ENCODE measurements at places on chromosomes 5 and 9. TPM values are rescaled to one million over a fixed set of nuclear protein-coding genes. Genes with fewer than 3 reads are reported as not detected.

DNA sequence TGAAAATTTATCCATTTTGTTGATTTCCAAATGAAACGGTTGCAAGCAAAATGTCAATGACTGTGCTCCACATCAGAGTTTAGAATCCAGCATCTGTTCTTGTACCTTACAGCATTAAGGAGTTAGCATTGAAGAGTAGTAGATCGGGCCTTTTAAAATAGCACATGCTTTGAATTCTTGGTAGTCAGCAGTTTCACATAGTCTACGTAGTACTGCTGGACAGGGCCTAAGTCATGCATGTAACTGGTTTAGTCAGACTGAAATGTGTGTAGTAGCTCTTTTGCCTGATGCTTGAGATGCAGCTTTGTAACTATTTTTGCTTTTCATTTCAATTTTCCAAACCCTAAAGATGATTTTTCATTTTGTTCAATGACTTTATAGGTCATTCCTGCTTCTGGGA is 19.8 kb downstream of the LECT2 start:
- no peaks in the 10 kb centered on the region for H3K4me1 ChIP-seq
- no peak overlapping the region for H3K27ac ChIP-seq
- no peak for DNase-seq

DNA sequence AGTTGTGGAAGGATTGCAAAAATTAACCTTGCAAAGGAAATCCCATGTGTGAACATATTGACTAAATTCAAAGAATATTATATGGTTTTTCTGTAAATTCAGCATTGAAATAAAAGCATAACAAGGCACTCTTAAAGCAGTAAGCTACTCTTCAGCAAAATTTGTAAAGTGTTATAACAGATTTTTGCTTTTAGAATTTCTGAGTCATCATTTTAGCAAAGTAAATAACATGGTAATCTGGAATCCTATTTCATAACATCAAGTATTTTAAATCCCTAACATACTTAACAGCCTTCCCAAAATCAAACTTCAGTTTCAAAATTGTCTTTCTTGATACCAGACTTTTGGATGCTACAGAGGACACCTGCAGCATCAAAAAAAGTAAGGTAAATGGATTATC is 436.0 kb upstream of the CDH9 start:
- DNase-seq, result no peak
- H3K4me3 ChIP-seq, result peak overlapping the region; percentile 97
- H3K27me3 ChIP-seq, result peaks cover 14% of the 10 kb centered on the region
- peaks cover 12% of the 10 kb centered on the region for H3K4me1 ChIP-seq
- peaks cover 34% of the 10 kb centered on the region for H3K36me3 ChIP-seq

ARSI gene
- total RNA-seq, result not detected

TMEM141 gene
- total RNA-seq, result 46.1 TPM

DNA sequence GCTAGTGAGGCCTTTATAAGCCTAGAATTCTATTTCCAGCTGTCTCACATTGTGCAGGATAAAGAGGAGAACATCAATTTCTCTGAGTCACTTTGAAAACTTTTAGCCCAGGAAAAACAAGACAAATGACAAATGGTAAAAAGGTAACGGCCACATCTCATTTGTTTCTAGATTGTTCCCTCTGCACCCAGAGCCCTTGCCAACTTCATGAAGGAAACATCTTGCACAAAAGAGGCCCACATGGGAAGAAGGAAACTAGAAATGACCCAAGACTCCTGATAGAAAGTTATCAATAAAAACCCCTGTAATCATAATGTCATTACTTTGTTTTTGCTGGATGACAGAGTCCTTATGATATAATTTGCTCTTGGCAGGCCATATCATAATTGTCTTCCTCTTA is 5.3 kb downstream of the DPYSL3 start:
- no peak for DNase-seq
- H3K36me3 ChIP-seq, result no peaks in the 10 kb centered on the region
- H3K27me3 ChIP-seq, result peaks cover 3% of the 10 kb centered on the region
- no peak overlapping the region for H3K4me3 ChIP-seq

DNA sequence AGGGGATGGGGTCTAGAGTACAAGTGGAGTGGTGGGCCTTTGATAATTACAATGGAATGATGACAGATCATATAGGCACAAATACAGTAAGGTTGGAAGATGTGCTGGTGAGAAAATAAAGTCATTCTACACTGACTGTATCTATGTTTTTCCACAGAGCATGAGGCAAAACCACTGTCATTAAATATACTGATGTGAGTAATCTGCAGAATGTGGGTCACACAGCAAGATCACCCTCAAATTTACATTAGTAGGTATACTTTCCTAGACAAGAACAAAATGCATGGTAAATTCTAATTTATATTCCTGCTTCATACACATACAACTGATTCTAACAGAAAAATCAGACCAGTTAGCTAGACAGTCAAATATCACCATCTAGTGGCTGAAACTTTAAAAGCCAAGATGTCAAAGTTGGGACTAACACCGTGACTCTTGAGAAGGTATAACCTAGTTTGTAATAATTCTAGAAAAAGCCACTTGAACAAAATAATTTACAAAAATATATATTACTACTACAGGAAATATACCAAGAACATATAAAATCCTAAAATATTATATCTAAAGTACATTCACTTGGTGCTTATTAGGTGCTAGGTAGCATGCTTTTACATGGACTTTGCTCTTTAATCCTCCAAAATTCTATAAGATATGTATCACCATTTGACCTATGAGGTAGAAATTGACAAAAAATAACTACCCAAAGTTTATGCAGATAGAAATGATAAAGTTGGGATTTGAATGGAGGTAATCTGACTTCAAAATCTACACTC is 19.5 kb downstream of the TTC33 start:
- H3K27me3 ChIP-seq, result no peaks in the 10 kb centered on the region
- peaks cover 9% of the 10 kb centered on the region for H3K36me3 ChIP-seq
- no peak overlapping the region for H3K4me3 ChIP-seq
- no peak overlapping the region for H3K27ac ChIP-seq
- DNase-seq, result no peak

GRCh38 chr5:181187500-181188213 is 17.3 kb downstream of the TRIM7 start:
- H3K4me3 ChIP-seq, result peak overlapping the region; percentile 96
- peaks cover 8% of the 10 kb centered on the region for H3K4me1 ChIP-seq
- peak; percentile 81 for DNase-seq

RAPGEF6 gene
- total RNA-seq, result 278 TPM

GRCh38 chr5:149804478-149805450 is 74.7 kb downstream of the PPARGC1B start:
- peaks cover 50% of the 10 kb centered on the region for H3K4me1 ChIP-seq
- H3K27me3 ChIP-seq, result peaks cover 18% of the 10 kb centered on the region
- no peak for DNase-seq
- peak overlapping the region; percentile 43 for H3K4me3 ChIP-seq
- peak overlapping the region; percentile 89 for H3K27ac ChIP-seq

DNA sequence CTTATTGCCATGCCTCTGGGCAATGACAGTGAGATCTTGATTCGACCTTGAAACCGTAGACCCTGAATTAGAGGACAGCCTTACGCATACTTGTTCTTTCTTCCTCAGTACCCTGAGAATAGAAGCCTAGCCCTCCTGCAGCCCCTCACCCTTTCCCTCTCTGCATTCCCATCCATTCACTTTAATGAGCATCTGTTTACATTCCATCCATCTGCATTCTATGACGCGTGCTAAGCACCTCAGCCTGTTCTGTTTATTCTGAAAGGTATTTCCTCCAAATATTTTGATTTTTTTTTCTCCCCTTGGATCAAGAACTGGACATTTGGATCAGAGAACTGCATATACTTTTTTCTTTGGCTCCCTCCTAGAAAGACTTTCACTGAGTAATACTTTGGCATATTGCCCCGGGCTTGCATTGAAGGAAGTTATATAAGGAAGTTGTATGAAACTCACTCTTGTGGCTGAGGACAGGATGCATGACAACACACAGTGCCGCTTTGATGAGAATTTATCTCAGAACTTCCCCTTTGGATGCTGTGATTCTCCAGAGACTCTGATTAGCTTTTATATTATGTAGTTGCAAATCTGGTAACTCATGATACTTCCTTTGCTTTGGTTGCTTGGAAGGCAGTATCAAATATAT is 15.7 kb downstream of the TMEM8B start:
- H3K4me1 ChIP-seq, result peaks cover 17% of the 10 kb centered on the region
- H3K4me3 ChIP-seq, result no peak overlapping the region
- peaks cover 9% of the 10 kb centered on the region for H3K36me3 ChIP-seq
- DNase-seq, result no peak
- H3K27me3 ChIP-seq, result peaks cover 8% of the 10 kb centered on the region

DNA sequence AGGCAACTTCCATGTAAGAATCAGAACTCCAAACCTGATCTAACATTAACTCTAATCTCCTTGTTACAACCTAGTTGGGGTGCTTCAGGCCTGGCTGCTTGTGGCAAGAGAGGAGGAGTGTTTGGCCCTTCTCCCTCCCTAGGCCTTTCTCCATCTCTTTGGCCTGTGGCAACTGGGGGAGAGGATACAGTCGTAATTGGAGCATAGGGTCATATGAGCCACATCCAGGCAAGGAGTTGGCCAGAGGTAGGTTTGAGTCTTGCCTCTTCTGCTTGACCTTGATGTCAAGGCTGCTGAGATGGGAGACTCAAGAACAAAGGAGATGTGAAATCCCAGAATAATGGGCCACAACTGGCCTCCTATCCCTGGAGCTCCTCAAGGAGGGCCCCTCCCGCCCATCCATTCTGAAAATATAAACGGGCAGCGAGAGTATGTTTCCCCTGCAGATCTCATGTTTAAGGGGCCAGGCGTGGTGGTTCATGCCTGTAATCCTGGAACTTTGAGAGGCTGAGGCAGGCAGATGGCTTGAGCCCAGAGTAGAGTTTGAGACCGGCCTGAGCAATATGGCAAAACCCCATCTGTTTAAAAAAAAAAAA is 59.3 kb upstream of the ANGPTL2 start:
- H3K27me3 ChIP-seq, result peaks cover 8% of the 10 kb centered on the region
- H3K36me3 ChIP-seq, result no peaks in the 10 kb centered on the region
- no peak overlapping the region for H3K27ac ChIP-seq

PCDHGA10 gene
- 16.6 TPM for total RNA-seq
